NCI-H526 (cell line): ENCODE measurements at places on chromosomes 7 and 10.

- no peak for DNase-seq
These were observed 261.6 kb downstream of the MDFIC start for GRCh38 chr7:115183431-115184057.

- no peak for DNase-seq
These were observed 77.0 kb upstream of the GSDME start for GRCh38 chr7:24834128-24834798.

GRCh38 chr10:78924319-78925003 is 144.3 kb upstream of the ZMIZ1 start:
- peak; percentile 26 for DNase-seq

GRCh38 chr7:107958764-107959526 is 44.0 kb downstream of the LAMB1 start:
- no peak for DNase-seq

DNA sequence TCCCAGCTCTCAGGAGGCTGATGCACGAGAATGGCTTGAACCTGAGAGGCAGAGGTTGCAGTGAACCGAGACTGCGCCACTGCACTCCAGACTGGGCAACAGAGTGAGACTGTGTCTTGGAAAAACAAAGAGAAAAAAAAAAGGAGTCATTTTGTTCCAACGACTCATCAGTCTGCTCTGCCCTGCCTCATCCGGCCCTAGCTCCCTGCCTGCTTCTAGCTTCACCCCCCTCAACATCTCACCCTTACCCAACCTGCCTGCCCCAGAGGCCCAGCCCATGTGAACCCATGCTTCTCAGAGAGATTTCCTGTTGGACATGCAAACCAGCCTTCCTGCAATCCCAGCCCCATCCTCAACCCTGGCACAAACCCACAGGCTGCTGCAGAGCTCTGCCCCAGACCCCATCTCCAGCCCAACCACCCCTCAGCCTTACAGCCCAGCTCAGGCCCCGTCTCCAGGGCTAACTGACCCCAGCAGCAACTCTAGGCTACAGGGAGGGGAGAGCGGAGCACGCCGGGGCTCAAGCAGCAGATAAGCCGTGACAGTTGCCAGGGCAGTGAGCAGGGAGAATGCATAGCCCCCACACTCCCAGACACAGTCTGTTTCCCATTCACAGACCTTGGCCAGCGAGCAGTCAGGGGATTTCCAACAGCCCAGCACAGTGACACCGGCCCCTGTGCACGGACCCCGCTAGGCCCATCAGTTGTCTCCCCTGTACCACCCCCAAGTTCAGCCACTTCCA is 86.0 kb upstream of the KCTD7 start:
- DNase-seq: no peak

GRCh38 chr10:104318326-104318725 is 19.9 kb downstream of the ITPRIP start:
- DNase-seq: no peak

DNA sequence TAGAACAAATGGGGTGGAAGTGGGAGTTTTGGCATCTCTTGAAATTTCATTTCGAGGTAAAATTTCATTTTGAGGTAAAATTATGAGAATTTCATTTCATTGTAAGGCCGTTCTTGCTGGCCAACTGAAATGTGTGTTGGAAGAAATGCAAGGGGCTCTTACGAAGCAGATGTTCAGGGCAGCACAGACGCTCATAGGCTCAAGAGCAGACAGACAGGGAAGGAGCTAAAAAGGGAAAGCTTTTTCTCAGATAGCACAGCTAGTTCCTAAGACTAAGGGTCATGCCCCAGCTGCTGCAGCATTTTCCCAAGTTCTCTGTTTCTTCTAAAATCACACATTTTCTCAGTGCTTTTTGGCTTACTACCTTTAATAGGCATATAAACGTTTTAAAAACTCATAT is 65.1 kb upstream of the SFMBT2 start:
- no peak for DNase-seq

GRCh38 chr10:68052463-68052862 is 22.6 kb downstream of the HERC4 start:
- DNase-seq: no peak

DNA sequence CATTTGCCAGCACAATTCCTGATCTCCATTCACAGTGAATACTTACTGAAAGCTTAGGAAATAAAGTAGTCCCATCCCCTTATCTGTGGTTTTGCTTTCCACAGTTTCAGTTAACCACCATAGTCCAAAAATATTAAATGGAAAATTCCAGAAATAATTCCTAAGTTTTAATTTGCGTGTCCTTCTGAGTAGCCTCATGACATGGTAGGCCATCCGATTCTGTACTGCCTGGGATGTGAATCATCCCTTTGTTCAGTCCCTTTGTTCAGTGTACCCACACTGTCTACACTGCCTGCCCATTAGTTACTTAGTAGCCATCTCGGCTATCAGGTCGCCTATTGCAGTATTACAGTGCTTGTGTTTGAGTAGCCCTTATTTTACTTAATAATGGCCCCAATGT is 14.2 kb downstream of the RAB11FIP2 start:
- DNase-seq: no peak

GRCh38 chr7:37826825-37827224 is 21.6 kb upstream of the NME8 start:
- no peak for DNase-seq

DNA sequence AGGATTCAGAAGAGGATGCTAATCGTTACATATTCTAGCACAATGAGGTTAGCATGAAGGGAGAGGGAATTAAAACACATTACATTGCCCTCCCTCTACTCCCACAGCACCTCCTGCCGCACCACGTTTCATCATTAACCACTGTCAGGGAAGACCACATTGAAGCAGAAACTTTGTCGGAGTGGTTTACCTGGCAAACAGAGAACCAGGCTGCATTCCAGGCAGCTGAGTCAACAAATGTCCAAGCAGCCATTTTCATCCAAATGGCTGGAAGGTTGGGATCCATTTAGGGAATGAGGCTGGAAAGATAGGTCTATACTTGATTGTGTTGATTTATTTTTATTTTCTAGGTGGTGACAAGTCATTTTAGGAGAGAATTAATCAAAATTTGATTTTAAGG is 273.6 kb downstream of the DYNC1I1 start:
- DNase-seq: no peak

DNA sequence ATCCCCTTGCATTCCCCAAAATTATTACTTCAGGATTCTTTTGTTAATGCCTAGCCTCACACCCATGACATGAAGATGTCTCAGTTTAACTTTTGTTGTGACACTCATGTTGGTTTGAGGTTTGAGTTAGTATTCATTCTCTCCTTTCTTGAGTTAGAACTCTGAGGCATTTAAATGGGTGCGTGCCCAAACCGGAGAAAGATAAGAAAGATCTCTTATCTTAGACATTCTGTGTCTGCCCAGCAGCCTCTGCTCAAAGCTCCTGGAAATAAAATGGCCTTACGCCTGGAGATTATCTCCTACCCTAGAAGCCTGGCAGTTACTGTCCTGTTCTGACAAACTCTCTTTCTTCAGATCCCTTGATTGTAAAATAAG is 26.3 kb downstream of the WBP1L start:
- DNase-seq: no peak

DNA sequence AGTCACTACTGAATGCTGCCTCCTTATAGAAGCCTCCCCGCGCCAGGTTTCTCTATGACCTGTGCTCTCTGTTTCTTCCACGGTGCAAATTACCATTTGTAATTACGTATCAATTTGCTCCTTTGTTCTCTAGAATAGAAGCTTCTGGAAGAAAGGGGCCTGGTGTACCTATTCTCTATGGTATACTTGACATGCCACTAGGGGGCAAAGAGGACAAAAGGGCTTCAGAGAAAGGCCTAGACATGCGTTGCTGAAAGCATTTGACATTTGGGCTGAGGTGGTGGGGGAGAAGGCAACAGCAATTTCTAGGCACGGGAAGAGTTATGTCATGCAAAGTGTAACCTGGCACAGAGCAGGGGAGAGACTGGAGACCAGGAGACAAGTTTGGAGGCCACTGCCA is 148.7 kb downstream of the WDR11 start:
- no peak for DNase-seq

DNA sequence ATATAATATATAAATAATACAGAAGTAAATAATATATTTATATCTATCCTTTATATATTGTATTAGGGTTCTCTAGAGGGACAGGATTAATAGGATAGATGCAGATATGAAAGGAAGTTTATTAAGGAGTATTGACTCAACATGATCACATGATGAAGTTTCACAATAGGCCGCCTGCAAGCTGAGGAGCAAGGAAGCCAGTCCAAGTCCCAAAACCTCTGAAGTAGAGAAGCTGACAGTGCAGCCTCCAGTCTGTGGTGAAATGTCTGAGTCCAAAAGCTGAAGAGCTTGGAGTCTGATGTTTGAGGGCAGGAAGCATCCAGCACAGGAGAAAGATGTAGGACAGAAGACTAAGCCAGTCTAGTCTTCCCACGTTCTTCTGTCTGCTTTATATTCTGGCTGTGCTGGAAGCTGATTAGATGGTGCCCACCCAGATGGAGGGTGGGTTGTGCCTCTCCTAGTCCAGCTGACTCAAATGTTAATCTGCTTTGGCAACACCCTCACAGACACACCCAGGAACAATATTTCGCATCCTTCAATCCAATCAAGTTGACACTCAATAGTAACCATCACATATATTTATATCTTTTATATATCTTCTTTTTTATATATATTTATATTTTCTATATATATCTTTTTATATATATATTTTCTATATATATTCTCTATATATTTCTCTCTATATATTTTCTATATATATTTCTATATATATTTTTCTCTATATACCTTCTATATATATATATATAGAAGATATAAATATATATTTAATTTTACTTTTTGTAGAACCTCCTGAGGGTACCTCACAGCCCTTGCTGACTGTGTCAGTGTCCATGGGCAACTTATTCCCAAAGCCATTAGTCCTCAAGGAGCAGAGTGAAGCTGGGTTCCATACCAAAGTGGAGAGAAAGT is 24.6 kb upstream of the AKR1B10 start:
- DNase-seq: no peak
